ENCODE measurements at places on chromosomes 12 and 14.

GRCh38 chr12:57214398-57214781 lies 2.2 kb upstream of the NXPH4 start:
- peak; percentile 69 for DNase-seq

- no peak for DNase-seq
Observed at GRCh38 chr12:119448611-119449131, 114.1 kb downstream of the CCDC60 start.

DNA sequence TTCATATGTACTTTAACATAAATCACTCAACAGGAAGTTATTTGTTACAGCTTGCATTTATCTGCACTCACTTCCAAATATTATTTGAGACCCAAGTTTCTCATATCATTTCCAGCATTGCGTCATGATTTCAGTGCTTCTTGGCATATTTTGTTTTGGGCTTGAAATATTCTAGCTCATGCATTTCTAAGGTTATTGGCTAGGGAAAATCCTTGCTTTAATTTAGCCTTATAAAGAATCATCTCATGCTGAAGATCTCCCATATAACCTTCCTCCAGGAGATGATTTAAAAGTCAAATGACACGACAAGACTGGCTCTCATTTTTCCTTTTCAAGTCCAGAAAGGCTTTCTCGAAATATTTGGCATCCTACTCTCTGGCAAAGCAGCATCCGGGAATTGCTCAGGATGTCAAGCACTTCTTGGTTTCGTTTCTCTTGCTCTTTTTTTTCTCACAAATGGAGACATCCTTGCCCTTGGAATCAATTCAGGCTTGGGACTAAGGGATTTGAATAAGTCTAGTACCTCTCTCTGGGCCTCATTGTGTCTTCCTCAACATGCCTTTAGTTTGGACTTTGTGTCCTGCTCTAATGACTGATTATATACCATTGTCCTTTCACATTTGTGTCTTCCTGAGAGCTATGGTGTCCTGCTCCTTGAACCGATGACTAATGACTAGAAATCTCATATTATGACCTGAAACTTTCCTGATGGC lies 295.0 kb downstream of the RMST start:
- no peak for DNase-seq

DNA sequence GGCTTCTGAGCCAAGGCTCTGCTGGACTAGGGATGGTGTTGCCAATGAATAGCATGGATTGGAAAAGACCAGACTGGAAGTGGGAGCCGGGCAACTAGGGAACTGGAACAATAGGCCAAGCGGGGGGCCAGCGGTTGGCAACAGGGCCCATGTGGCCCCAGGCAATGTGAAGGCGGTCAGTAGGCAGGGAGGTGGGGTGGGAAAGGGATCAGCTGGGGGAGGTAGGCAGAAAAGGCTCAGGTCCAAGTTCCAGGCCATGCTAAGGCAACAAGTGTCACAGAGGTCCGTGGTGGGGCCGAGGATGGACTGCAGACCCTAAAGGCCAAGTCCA lies 14.9 kb upstream of the MLXIP start:
- DNase-seq, result no peak

GRCh38 chr12:15601210-15601800 lies 187.9 kb downstream of the EPS8 start:
- no peak for DNase-seq

GRCh38 chr12:44531320-44531971 lies 344.7 kb downstream of the NELL2 start:
- DNase-seq, result no peak

GRCh38 chr12:28937196-28937595 lies 211.9 kb upstream of the FAR2 start:
- DNase-seq, result no peak

DNA sequence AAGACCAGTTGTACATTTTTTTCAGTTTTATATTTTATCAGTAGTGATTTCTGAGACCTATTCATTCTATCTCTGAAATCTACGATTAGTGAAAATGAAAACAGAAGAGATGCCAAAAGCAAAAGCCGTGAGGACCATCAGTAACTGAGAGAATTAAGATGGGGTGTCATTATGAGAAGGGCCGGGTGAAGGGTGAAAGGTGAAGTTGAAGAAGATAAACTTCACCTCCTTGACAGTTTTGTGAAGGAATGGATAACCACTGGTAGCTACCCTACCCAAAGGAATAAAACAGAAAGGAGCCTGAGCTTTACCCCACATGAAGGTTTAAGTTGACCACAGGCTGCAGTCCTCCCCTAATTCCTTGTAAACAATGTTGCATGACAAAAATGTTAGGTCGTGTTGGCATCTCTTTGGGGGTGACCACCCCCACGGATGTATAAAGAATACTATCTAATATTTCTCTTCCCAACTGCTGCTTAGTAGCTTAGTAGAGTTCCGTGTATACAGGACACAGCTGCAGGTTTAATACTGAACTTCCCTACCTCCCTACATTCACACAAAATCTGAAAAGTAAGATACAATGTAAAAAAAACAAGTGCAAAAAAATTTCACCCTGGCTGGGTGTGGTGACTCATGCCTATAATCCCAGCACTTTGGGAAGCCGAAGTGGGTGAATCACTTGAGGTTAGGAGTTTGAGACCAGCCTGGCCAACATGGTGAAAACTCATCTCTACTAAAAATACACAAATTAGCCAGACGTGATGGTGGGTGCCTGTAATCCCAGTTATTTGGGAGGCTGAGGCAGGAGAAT lies 23.9 kb downstream of the GPR19 start:
- no peak for DNase-seq

- DNase-seq, result no peak
Observed at GRCh38 chr14:88243946-88244345, 79.1 kb downstream of the KCNK10 start.

DNA sequence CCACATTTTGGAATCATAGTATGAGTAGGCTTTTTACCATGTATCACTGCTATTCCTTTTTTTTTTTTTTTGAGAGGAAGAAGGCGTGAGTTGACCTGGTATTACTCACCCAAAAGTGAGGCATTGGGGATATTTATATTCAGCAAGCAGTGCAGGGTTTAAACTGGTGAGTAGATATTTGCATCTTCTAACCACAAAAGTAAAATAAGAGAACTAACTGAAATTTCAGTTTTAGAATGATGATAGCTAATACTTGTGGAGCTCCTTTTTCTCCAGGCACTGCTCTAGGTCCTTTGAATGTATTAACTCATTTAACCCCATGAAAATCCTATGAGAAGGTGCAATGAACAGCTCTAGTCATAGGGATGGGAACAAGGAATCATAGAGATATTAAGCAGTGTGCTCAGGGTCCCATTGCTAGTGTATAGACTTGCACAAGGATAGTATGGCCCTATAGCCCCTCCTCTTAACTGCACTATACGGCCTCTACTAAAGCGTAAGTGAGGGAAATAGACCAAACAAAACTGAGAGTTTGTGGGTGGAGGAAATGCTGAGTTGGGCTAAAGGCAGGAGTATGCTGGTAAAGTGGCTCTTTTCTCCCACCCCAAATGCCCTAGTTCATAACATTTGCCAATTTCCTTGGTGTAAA lies 104.3 kb upstream of the MAX start:
- DNase-seq, result no peak

GRCh38 chr14:29454026-29454693 lies 473.5 kb downstream of the PRKD1 start:
- DNase-seq, result no peak

- no peak for DNase-seq
Observed at GRCh38 chr12:4540638-4541037, 1.9 kb downstream of the RAD51AP1 start.

DNA sequence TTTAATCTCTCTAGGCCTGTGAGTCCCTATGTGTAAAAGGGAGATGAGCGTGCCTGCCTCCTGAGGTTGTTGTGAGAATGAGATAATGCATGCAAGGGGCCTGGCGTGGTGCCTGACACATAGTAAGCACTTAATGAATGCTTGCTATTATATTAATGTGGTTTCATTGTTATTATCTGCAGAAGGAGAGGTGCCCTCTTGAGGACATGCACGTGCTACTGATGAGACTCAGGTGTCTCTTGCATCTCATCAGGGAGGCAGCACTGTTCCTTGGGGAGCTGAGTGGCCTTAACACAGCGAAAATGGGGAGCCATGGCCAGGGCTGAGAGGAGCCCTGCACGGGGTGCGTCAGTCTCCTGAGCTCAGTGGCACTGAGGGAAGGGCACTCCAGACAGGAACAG lies 29.9 kb upstream of the BCDIN3D start:
- no peak for DNase-seq

DNA sequence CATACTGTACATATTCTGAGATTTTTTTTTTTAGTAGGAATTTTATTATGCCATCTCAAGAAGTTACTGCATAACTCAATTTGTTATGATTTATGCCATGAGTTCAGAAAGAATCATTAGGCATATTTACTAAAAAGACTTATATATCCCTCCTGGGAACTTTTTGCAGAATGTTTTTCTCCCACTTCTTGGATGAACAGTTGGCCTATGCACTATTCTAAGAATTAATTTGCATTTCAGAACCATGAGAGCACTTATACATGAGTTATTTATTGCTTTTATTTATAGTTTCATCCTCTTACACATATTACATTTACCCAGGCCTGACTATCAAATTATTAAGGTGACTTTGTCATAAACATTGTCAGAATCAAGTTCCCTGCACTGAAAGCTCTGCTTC lies 6.3 kb upstream of the LRIG3 start:
- DNase-seq, result no peak

- no peak for DNase-seq
Observed at GRCh38 chr12:83945871-83946270, 966.7 kb downstream of the SLC6A15 start.

DNA sequence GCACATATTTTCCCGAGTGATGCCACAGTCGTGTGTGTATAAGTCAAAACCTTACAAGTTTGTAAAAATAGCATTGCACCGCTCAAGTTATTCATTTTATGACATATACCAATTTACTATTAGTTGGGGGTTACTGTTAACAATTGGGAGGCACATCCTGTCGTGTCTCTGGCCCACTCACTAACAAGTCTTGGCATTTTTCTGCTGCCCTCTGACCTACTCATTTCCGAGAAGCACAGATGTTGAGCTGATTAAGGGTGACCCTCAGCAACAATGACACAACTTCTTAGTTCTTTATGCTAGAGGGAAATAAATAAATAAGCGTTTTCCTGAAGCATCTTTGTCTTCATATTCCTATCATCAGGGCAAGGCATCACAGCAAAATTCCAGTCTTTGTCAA lies 6.8 kb upstream of the ATG14 start:
- no peak for DNase-seq

DNA sequence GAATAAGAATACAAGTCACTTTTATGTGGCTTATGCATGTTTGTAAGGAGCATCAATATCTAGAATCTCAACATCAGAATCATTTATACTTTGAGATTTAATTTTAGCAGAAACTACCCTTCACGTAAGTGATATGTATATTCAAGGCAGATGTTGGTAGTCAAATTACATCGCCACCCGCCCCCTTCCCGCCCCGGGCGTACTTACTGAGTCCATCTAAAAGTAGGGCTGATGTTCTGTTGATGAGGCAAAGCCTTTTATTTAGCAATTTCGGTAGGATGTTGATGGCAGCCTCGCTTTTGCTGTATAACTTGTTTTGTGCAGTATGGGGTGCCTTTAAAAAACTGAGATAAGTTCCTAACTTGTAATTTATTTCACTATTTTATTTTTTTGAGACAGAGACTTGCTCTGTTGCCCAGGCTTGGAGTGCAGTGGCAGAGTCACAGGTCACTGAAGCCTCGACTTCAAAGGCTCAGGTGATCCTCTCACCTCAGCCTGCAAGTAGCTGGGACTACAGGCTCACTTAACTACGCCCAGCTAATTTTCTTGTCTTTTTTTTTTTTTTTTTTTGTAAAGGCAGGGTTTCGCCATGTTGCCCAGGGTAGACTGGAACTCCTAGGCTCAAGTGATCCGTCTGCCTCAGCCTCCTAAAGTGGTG lies 30.8 kb downstream of the KTN1 start:
- no peak for DNase-seq

- no peak for DNase-seq
Observed at GRCh38 chr14:21867541-21867940, 193.9 kb upstream of the OR4E1 start.

DNA sequence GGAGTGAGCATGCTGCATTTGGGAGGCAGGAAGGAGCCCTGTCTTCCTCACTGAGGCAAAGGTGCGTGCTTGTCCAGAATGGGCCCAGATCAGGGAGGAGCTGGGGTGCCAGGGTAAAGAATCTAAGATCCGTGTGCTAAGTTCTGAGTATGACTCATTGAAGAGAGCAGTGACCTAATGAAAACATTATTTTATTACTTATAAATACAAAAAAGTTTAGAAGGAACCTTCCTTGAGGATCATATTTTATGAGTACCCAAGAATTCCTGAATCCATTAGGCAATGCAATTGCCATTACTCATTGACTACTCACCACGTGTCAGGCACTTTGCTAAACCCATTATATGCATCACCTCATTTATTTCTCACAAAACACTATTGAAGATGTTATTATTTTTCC lies 264.7 kb downstream of the EGLN3 start:
- DNase-seq, result no peak

- no peak for DNase-seq
Observed at GRCh38 chr12:130828895-130829294, 10.2 kb downstream of the STX2 start.

DNA sequence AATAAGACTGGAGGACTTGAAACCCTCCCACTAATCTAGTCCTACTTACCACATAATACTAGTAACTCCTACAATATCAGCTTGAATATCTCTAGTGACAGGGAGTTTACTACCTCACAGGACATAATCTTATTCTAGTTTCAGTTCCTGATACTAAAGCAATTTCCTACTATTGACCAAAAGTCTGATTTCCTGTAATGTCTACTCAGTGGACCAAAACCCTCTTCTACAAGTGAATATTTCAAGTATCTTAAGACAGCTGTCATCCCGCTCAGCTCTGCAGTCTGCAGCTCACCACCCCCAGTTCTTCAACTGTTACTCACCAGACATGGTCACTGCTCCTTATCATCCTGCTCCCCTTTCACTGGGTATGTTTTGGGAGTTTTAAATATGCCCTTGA lies 70.8 kb upstream of the TMCC3 start:
- DNase-seq, result no peak

- no peak for DNase-seq
Observed at GRCh38 chr12:130194154-130194553, 31.9 kb downstream of the FZD10 start.

DNA sequence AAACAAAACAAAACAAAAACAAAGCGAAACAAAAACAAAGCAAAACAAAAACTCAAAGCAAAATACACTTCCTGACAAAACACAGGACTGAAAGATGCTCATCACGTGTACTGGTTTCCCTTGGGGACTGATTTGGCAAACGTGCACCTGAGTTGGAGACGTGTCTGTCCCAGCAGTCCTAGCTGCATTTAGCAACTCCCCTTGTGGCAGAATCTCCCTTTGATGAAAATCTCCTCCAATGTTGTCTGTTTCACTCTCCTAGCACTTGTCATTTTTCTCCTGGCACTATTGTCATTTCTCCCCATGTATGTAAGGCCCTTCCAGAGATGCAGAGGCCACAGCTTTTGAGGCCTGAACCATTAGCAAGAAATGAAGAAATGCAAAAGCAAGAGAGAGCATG lies 6.8 kb upstream of the SLC24A4 start:
- no peak for DNase-seq

- no peak for DNase-seq
Observed at GRCh38 chr14:90509403-90509802, 112.6 kb downstream of the CALM1 start.

GRCh38 chr14:87899228-87899627 lies 93.8 kb downstream of the GALC start:
- no peak for DNase-seq
